ENCODE measurements at places on chromosomes 2 and 18.

DNA sequence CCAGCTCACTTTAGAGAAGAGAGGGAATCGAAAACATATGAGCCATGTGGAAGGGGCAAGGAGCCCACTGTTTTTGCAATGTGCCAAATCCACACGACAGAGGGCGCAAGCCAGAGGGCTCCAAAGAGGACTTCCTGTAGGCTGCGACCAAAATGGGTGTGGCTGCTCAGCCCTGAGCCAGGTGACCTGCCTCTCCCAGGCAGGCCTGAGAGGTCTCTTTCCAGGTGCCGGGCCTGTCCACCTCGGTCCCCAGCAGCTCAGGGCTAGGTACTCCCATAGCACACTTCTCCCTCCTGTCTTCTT is 153.8 kb downstream of the TTC32 start:
- DNase-seq, result no peak

DNA sequence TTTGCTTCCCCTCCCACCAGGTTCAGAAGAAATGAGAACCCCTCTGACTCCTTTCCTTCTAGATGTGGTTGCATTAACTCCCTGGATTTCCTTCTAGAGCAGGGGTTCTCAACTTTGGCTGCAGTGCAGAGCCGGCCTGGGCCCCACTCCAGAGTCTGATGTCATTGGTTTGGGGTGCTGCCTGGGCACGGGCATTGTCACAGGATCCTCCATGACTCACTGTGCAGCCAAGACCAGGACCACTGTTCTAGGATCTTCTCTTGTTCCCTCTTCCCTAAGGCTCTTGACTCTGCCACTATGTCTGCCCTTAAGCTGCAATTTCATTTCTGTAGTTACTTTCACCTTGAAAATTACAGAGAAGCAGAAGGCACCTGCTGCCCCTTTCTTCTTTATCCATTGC is 31.8 kb downstream of the TBC1D8 start:
- no peak for DNase-seq

- no peak for DNase-seq
These were observed 53.3 kb upstream of the SLC5A7 start for GRCh38 chr2:107932979-107933378.

DNA sequence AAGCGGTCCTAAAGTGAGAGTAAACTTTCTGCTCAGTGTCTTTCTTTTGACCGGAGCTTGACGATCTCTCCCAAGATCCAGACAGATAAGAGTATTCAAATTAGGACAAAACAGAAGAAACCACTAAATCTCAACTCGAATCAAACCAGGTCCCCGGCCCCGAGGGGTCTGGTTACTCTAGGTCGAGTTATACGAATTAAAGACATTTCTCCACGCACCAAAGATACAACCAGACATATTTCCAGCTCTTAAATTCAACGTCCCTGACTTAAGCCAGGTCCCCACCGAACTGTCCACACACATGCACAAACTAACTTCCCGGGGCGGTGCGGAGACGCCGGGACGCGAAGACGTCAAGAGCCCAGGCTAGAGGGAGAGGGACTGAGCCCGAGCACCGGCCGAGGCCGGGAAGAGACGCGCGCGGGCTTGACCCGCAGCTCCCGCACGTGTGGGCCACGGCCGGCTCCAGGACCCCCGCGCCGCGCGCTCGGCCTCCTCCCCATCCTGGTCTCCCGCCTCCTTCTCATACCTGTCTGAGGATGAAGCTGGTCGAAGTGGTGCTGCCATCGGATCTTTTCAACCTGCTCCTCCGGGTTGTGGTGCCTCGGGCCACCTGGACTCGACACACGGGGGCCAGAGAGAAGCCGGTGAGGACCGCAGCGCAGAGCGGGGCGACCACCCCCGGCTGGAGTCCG is 896 bp downstream of the CACNB4 start:
- DNase-seq, result no peak

GRCh38 chr18:40006634-40007033 is 1948.4 kb upstream of the PIK3C3 start:
- DNase-seq, result no peak

DNA sequence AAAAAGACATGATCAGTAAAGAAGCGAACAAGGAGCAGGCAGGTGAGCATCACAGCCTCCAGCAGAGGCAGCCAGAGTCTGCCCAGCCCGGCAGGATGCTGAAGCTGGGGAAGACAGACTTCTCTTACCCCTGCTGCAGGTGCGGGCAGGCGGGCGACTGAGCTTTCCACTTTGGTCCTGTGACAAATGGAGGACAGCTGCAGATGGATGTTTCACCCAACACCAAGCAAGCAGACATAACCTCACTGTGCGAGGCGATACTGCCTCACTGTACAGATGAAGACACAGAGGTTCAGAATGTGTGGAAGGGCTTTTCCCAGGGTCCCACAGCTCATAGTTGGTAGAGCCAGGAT is 251.0 kb downstream of the AFF3 start:
- no peak for DNase-seq

- DNase-seq, result no peak
These were observed at the start of gene IRS1 for GRCh38 chr2:226799211-226799975. Gene IRS1 (minus strand): TSS chr2:226799820. CDS start chr2:226798738, 1,082 bp downstream.

- no peak for DNase-seq
These were observed 6.2 kb downstream of the KCNIP3 start for GRCh38 chr2:95303191-95303919.

- DNase-seq, result no peak
These were observed 13.5 kb upstream of the C2orf15 start for GRCh38 chr2:99127981-99128380.

GRCh38 chr18:47993409-47993808 is 63.0 kb upstream of the SMAD2 start:
- DNase-seq, result no peak

DNA sequence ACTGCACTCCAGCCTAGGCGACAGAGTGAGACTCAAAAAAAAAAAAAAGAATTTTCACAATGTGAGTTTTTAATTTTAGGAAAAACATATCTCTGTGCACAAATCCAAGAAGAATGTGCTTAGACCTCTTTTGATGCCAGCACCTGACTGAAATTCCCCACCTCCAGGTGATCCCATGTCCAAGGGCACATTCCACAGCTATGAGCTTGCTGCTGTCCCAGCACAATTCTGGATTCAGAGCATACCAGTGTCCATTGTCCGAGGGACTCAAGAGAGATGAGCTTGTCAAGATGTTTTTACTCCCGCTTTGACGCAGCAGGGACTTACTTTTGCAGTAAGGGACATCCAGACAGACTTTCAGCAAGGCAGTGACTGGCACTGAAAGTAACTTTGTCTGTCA is 489.1 kb upstream of the ACVR2A start:
- DNase-seq, result no peak

DNA sequence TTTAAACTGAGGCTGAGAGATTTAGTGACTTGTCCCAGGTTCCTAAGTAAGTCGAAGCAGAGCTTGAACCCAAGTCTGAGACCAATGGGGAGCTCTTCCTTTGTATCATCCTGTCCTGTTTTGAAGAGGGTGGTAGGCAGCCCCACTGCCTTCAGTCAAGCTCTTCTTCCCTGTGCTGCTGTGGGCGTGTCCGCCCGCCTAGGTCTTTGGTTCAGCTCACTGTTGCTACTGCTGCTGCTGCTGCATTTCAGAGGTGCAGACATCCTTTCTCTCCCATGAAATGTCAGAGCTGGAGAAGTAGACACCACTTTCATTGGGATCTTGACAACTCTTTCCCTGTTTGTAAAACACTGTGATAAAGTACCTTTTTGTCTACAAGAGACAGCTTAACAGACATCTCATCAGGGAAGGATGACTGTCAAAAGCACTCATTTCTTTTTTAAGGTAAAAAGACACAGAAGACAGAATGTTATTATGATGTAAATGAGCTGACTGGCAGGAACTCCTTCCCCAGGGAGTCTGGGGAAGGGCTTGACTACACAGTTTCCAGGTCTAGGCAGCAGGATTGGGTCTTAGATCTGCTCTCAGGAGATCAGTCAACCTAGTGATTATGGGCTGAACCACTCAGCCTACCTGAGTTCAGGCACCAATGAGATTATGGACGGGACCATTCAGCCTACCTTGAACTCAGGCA is 91.7 kb upstream of the TRIB2 start:
- DNase-seq, result no peak

- no peak for DNase-seq
These were observed 82.5 kb downstream of the TCF7L1 start for GRCh38 chr2:85215448-85216401.

GRCh38 chr2:8602809-8603208 is 79.0 kb upstream of the ID2 start:
- DNase-seq, result no peak

GRCh38 chr2:149737896-149738295 is 150.3 kb upstream of the MMADHC start:
- DNase-seq, result no peak

- no peak for DNase-seq
These were observed 21.5 kb downstream of the CHCHD5 start for GRCh38 chr2:112605926-112606325.

DNA sequence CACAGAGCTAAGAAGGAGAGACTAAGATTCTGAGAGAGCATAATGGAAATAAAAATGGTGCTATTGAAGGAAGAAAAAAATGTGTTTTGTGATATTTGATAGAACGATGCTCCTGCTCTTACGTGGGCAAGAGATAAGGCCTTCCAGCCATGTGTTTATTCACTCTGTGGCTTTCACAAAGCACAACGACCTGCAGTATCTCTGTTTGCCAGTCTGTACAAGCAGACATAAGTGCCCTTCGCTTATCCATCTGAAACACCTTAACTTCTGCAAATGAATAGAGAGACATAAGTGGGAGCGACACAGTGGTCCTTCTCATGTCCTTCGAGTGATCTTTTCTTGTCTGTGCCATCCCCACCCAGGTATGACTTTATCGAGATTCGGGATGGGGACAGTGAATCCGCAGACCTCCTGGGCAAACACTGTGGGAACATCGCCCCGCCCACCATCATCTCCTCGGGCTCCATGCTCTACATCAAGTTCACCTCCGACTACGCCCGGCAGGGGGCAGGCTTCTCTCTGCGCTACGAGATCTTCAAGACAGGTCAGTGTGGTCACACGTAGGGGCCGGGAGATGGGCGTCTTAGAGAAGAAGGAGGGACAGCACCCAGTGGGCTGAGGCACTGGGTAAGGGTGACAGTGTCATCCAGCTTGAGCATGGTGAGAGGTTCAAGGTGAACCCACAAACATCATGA is 33.7 kb downstream of the NRP2 start:
- DNase-seq, result no peak

DNA sequence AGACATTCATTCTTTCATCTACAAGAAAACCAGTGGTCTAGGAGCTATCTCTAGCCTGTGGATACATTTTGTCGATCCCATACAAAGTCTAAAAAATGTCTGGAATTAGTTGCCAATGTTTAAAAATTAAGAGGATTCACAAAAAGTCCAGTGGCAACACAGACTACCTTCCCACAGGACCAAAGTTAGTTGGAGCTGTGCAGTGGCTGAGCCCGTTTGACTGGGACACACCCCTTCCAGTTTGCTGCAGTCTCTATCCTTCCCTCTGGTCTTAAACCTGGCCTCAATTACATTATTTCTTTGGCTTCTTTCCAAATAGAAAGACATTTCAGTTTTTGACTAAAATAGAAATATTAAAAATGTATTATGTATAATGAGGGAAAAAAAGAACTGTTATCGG is 18.6 kb downstream of the SLC16A14 start:
- no peak for DNase-seq

DNA sequence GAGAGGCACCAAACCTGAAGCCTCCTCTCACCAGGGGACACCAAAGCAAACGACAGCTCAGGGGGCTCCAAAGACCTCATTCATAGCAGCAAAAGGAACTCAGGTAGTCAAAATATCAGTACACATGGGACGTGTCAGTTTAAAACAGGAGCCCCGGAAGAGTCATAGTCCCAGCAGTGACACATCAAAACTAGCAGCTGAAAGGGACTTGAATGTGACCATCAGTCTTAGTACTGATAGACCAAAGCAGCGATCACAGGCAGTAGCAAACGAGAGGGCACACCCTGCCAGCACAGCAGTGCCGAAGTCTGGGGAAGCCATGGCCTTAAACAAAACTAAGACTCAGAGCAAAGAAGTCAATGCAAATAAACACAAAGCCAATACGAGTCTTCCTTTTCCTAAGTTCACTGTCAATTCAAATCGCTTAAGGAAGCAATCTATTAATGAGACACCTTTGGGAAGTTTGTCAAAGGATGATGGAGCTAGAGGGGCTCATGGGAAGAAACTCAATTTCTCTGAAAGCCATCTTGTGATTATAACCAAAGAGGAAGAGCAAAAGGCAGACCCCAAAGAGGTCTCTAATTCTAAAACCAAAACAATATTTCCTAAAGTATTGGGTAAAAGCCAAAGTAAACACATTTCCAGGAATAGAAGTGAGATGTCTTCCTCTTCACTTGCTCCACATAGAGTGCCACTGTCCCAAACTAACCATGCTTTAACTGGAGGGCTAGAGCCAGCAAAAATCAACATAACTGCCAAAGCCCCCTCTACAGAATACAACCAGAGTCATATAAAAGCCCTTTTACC is 1.2 kb downstream of the GALNT5 start:
- DNase-seq, result no peak

DNA sequence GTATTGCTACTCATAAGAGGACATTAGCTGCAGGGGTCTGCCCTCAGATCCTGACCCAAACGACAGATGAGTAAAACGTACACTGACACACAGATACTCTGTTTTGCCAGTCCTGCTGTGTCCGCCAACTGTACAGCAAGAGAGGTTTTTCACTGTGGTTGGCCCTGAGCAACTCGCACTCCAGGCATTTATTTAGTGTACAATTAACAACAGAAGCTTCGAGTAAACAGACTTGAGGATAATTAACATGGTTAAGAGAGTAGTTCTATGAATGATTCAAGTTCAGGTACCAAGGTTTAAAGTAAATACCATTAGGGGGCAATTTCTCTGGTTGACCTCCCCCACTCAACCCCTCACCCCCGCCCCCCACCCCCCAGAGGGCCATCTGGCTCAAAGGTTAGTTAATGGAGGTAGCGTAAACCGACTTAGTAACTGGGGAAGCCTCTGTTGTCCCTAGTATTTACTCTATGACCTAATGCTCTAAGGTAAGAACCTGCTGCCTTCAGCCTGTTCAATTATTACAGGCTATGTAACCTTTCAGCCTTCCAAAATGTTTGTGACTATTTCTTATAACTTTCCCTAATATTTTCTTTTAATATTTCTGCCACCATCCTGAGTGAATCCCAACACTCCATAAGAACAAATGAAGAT is 103.9 kb upstream of the XIRP2 start:
- DNase-seq, result peak; percentile 45

DNA sequence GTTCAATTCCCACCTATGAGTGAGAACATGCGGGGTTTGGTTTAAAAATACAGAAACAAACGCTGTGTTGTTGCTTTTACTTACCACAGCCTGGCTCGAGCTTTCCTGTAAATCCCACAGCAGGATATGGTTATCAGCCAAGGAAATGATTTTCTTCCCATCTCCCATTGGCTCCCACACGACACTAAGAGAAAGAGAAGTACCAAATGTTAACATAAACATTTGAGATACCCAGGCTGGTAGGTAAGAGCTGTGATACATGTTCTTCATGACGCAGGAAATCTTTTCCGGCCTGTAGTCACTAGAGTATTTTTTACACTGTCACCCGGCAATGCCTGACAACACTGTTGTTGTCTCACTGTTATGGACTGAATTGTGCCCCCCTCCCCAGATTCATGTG is 163.6 kb downstream of the EIPR1 start:
- no peak for DNase-seq
